ENCODE measurements at places on chromosomes 11 and 22. TPM values are rescaled to one million over a fixed set of nuclear protein-coding genes. Genes with fewer than 3 reads are reported as not detected.

Gene CEP126
- total RNA-seq, result 1.1 TPM

Gene B4GALNT4
- total RNA-seq, result 0.54 TPM

Gene HTR3B
- total RNA-seq, result not detected

Gene CASP5
- total RNA-seq, result not detected

Gene DEPDC5
- total RNA-seq, result 10.9 TPM

Gene OR4D5
- total RNA-seq, result not detected

Gene TSSK2
- not detected for total RNA-seq

Gene IGSF9B
- 41.7 TPM for total RNA-seq

Gene OR51B5
- not detected for total RNA-seq

Gene SLC17A6
- not detected for total RNA-seq

Gene CD3G
- total RNA-seq, result 0.78 TPM

Gene CECR2
- total RNA-seq, result 6.4 TPM

Gene DAGLA
- 4.3 TPM for total RNA-seq

Gene OR8D4
- not detected for total RNA-seq

Gene MMP7
- not detected for total RNA-seq

Gene DDIAS
- 0.95 TPM for total RNA-seq

Gene GSTT2B
- 4.6 TPM for total RNA-seq

Gene NLRP14
- not detected for total RNA-seq

Gene RANBP1
- total RNA-seq, result 42.7 TPM

Gene COX8A
- total RNA-seq, result 1,159 TPM

Gene CD3D
- total RNA-seq, result not detected

Gene KCNJ1
- not detected for total RNA-seq

Gene MUC6
- not detected for total RNA-seq

Gene RAB38
- total RNA-seq, result 0.70 TPM

Gene TCP11L1
- total RNA-seq, result 6.4 TPM

Gene CCDC179
- not detected for total RNA-seq

Gene TRAPPC4
- 29.6 TPM for total RNA-seq

Gene CDC42EP1
- total RNA-seq, result 17.7 TPM

Gene RAB39A
- total RNA-seq, result 1.1 TPM

Gene SAA4
- not detected for total RNA-seq

Gene FBLN1
- total RNA-seq, result 113 TPM

Gene GTF2H1
- total RNA-seq, result 23.9 TPM

Gene SMIM35
- not detected for total RNA-seq

Gene TRIM49D2
- total RNA-seq, result not detected

Gene C11orf65
- 0.43 TPM for total RNA-seq

Gene CTR9
- total RNA-seq, result 20.6 TPM

Gene PSMC3
- 160 TPM for total RNA-seq

Gene C11orf16
- total RNA-seq, result not detected

Gene SYCE3
- not detected for total RNA-seq

Gene BBOX1
- total RNA-seq, result not detected

Gene TSPAN32
- 15.0 TPM for total RNA-seq

Gene CYP2D6
- total RNA-seq, result not detected

Gene FOSL1
- total RNA-seq, result 0.27 TPM

Gene TXNRD2
- 40.9 TPM for total RNA-seq

Gene LIPT2
- total RNA-seq, result 0.49 TPM

Gene RFPL1
- total RNA-seq, result not detected

Gene TMEM191C
- total RNA-seq, result 1.2 TPM

Gene C1QTNF5
- 17.5 TPM for total RNA-seq

Gene C11orf86
- not detected for total RNA-seq

Gene TPBGL
- total RNA-seq, result 0.16 TPM

Gene SORL1
- total RNA-seq, result 6.1 TPM

Gene MS4A14
- 1.0 TPM for total RNA-seq

Gene CDC42EP2
- 16.7 TPM for total RNA-seq

Gene PLAAT3
- total RNA-seq, result 200 TPM

Gene KRTAP5-7
- not detected for total RNA-seq

Gene OR52E8
- not detected for total RNA-seq

Gene FGF4
- total RNA-seq, result not detected

Gene SHISAL1
- total RNA-seq, result 1.5 TPM

Data from Right ventricle myocardium inferior (tissue), 1 donor.